ENCODE measurements at places on chromosomes 5 and 9.

DNA sequence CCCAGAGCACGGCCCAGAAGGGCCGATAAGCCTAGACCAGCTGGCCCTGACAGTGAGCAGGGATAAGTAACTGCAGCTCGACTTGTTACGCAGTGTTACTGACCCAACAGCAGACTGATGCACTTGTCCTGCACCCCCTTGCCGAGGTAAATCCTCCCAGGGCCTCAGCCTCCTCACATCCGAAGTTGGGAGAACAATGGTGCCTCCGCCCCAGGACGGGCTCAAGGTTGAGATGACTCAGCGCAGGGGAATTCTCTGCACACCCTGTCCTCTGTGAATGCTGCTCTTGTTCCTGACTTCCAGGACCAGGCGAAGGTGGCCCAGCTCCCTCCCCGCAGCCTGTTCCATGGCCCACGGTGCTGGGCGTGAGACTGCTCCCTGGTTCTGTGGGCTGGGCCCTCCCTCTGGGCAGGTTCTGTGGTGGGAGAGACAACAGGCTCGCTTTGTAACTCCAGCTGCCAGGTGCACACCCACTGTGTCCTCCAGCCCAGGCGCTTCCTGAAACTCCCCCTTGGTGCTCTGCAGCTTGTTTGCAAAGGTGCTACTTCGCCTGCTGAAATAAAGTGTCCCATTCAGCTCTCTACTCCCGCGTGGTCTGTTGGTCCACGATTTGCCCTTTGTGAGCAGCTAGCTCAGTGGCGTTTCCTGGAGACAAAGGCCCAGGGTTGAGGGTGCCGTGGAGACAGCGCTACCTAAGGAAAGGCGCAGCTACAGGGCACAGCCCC is 40.1 kb upstream of the SLC6A19 start:
- no peak for DNase-seq

GRCh38 chr5:38541174-38541725 is 15.2 kb downstream of the LIFR start:
- DNase-seq, result no peak

DNA sequence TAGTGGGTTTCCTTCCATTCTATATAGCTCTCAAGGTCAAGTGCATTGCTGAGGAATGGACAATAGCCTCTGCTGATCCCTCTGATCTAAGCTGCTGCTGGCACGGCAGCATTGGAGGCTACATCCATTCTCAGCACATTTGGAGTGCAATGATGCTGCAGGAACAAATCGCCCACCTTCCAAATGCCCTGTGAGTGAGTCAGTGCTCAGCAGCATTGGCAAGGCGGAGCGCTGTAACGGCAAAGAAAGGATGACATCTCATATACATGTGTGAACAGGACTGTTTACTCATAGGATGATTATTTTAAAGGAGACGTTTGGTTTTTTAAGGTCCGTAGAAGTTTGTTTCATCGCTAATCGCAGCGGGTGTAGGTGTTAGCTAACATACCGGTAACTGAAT is 408.7 kb downstream of the ARHGEF28 start:
- no peak for DNase-seq

DNA sequence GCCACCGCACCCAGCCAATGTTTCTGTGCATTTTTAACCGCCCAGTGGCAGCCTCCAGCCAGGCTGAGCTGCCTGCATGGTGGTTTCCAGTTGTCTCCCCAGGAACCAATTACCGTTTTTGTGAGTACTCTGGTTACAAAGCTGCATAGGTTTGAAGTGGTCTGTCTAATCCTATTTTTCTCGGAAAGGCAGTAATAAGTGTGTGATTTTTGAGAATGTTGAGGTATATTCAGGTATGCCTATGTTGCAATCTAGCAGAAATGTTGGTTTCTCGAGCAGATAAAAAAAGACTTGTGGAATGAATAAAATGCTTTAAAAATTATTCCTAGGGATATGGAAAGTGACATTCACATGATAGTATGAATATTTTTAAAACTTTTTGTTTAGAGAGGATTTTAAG is 41.5 kb upstream of the ANKH start:
- DNase-seq, result no peak

DNA sequence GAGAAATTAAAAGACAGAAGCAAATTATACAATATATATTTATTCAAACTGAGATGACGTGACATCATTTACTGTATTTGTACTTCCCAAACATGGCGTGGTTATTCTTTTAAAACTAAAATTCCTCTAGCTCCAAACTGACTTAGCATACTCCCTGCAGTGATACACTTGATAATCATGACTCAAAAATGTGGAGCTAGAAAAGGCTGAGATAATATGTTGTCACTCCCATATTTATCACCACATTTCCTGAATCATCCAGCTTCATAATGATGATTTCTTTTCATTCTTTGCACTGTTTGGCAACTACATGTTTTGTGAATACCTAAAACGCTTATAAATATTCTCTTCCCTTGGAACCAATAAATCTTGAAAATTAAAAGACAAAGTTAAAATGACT is 341.0 kb downstream of the EBF1 start:
- DNase-seq, result no peak

GRCh38 chr5:43348861-43349363 is 35.7 kb upstream of the HMGCS1 start:
- no peak for DNase-seq

GRCh38 chr5:168651648-168652047 is 72.5 kb upstream of the PANK3 start:
- no peak for DNase-seq

- DNase-seq, result no peak
Observed at GRCh38 chr5:180250329-180250728, 41.3 kb upstream of the RASGEF1C start.

DNA sequence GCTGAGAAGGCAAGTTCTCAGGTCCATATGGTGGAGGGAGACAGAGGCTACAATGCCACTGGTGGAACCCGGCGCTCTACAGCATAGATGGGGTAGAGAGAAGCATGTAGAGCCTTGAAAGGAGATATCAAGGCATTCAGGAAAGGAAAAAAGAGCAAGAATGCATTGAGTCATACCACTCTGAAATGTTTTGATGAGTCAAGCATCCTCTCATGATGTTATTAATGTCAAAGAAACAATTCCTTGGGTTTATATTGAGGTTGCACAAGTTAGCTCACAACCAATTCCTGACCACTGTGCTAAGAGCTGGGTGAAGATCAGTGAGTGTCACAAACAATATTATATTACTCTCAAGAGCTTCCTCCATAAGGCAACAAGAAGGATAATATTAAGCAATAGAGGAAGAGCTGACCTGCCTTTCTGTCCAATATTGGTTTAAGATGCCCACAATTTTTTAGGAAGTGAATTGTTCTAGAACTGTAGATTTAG is 178.0 kb downstream of the RFK start:
- DNase-seq, result no peak

DNA sequence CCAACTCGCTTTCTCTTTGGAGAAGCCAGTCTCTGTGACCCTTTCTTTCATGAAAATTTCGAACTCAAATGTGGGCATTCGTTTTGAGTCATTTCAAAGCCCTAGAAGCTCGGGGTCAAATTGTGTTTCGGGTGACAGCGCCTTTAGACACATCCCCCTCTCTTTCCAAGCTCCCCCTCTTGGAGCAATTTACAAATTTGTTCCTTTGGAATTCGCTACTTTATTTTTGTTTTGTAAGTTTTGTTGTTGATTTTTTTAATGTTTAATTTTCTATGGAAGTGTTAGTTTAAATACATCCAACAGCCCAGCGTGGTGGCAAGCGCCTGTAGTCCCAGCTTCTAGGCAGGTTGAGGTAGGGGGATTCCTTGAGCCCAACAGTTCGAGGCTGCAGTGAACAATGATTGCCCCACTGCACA is 4.6 kb upstream of the BARX1 start:
- DNase-seq, result no peak

- no peak for DNase-seq
Observed at GRCh38 chr5:125683669-125684068, 739.5 kb upstream of the GRAMD2B start.

DNA sequence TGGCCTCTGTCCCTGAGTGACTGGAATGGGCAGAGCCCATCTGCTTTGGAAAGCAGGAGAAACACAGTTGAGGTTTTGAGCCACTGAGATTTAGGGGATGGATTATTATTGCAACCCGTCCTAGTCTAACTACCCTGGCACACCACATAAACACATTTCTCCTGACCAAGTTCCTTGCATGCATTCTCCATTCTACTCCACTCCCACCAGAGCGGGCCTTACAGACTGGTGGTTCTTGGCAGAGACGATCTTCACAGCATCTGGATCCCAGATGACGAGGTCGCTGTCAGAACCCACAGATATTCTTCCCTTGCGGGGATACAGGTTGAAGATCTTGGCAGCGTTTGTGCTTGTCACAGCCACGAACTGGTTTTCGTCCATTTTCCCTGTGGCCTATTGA is 111.0 kb downstream of the DPYSL3 start:
- DNase-seq, result no peak

- no peak for DNase-seq
Observed at GRCh38 chr5:127068493-127069214, 4.6 kb downstream of the C5orf63 start.

DNA sequence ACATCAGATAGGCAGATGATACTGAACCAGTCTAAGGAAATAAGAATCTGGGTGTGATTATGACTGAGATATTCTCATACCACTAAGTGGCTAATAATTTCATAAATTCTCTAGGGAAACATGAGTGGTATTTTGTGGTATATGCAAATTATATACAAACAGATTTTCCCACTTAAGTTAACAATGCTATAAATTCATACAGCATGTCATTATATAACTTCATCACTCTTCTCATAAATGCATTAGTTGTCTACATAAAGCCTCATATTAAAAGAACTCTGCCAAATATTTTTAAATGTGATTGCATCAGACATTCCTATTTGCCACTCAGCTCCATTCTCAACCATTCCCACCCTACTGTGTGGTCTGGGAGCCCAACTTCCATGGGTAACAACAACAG is 226.5 kb downstream of the TLE1 start:
- DNase-seq, result no peak

DNA sequence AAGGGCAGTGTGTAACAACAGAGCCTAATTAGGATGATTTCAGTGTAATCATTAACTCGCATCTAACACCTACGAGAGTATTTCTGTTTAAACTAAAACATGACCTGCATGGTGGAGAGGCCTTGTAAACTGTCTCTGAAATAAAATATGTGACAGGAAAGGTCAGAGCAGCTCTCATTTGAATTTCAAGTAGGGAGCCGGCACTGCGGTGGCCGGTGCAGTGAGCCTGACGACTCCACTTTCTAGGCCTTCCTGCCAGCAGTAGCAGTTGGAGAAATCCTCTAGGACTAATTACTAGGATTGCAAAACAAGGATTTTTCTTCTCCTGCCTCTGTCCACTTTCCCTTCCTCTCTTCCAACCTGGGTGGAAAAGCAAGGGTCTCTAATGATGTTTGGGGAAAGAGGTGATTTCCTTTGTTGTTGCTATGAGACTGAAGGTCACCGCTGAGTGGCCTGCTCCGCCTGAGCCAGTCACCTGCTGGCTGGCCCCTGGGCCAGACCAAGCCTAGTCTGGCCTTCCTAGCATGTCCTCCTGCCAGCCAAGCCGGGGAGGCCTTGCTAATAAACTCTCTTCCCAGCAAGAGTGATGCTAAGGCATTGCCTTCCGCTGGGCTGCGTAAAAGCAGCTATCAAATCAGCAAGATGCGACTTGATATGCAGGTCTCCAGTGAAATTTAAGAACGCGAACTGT is 245.7 kb downstream of the PSAT1 start:
- DNase-seq, result no peak

GRCh38 chr5:50958852-50959457 is 292.5 kb downstream of the PARP8 start:
- peak; percentile 20 for DNase-seq

- DNase-seq, result no peak
Observed at GRCh38 chr9:23606107-23606506, 219.9 kb downstream of the ELAVL2 start.

GRCh38 chr5:71699751-71700150 is 19.3 kb upstream of the CARTPT start:
- DNase-seq, result no peak

GRCh38 chr9:682633-683508 is 158.6 kb upstream of the DMRT1 start:
- no peak for DNase-seq

DNA sequence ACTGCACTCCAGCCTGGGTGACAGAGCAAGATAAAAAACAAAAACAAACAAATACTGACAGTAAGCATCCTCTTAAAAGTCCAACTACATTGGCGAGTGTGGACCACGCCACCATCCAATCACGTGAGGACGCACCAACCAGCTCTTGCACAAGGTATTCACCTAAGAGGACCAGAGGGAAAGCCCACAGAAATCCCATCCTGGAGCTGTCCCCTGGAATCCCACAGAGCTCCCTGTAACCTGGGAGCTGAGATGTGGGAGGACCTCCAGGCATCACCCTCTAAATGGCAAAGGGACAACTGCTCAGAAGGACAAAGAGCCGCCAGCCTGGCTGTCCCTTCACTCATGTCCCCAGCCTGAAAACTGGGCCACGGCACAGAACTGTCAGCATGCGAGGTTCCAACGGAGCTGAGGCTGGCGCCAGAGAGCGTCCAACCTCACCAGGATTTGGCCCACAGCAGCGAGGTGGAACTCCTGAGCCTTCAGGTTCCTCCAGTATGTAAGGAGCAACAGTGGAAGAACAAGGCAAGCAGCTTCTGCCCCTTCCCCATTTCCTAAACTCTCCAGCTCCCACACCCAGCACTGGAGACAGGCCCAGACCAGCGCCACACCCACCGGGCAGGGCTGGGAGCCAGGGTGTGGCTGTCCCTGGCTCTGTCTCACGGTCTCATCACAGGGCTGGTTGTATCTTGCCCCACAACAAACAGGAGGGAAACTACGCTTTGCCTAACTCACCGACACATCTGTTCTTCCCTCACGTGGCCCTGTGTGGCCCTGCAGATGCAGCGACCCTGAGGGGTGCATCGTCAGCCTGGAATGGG is 15.2 kb downstream of the IPPK start:
- no peak for DNase-seq

- DNase-seq, result no peak
Observed at GRCh38 chr9:95268681-95269080, 48.8 kb downstream of the FANCC start.

DNA sequence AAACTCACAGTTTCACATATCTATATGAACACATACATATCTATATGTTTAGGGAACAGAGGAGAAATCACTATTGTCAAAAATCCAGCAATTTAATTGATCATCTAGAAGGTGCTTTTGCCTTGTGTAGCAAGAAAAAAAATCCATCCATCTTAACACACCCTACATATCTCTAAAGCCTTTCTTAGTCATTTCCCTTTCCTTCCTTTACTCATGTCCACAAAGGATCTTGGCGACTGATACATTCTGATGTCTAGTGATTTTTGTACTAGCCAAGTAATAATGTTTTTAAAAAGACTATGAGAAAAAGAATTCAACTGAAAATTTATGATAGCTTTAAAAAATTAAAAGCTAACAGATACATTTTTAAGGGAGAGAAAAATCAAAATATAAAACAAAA is 22.5 kb downstream of the ZDHHC21 start:
- no peak for DNase-seq

All from CD4-positive, alpha-beta T cell treated with Interleukin-15 for 4 hours (primary cell).